ENCODE measurements at places on chromosomes 3 and 15. TPM values are rescaled to one million over a fixed set of nuclear protein-coding genes. Genes with fewer than 3 reads are reported as not detected.

The USP50 gene
- 0.29 TPM for total RNA-seq

The SKOR1 gene
- total RNA-seq: 0.15 TPM

The SLC22A14 gene
- total RNA-seq: 0.15 TPM

The MEX3B gene
- total RNA-seq: 3.2 TPM

The PAK6 gene
- total RNA-seq: under 0.01 TPM

Measured in smooth muscle cell of trachea (primary cell).